Keratinocyte (primary cell): ENCODE measurements at places on chromosomes 3 and 15.
A peak's percentile ranks its signal among the peaks of the same experiment; 100 is the strongest.

DNA sequence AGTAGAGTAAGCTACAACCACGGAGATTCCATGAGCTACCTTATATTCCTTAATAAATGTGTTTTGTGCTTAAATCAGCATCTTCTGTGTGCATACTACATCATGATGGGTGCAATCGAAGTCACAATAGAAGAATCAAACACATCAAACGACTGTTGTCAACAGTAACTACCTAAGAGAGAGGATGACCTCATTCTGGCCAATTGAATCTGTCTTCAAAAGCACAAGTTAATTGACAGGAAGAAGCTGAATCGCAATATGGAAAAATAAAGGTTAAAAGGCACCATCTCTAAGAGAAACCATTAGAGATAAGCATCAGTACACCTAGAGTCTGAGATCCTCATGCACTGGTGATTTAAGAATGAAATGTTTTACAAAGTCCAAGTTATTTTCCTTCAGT lies 39.0 kb downstream of the CD200R1L start:
- no peak for DNase-seq

- no peak for DNase-seq
Observed at GRCh38 chr3:185657211-185657610, 71.1 kb downstream of the SENP2 start.

GRCh38 chr3:128082546-128082945 lies 30.3 kb downstream of the SEC61A1 start:
- DNase-seq: no peak

DNA sequence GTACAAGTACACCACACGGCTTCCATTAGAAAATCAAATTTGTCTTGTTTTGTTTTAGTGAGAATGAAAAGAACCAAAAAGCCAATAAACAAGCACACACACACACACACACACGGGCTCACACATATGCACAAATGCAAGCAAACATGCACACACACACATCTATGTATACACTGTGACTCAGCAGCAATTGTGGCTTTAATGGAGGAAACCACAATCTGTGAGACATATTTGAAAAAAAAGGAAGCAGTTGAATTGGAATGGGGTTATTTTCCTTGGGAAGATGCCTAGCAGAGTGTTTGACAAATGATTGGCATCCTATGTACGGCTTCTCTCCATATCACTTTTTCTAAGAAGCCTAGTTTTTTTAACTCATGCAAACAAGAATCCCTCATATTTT lies 201.1 kb upstream of the ARRDC4 start:
- DNase-seq: peak; percentile 60

GRCh38 chr15:82548700-82549099 lies 8.4 kb upstream of the RPS17 start:
- DNase-seq: no peak

DNA sequence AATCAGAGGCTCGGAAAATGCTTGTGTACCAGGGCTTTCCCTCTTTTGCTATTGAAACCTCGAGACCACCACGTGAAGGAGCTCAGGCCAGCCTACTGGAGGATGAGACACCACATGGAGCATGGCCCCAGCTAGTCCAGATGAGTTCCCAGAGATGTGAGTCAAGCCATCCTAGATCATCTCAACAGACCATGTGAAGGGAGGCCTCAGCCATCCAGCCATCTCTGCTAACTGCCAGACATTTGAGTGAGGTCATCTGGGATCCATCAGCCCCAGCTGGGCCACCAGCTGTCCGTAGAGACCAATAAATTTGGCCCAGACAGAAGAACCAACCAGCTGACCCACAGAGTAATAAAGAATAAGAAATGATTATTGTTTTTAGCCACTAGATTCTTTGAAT lies 62.8 kb upstream of the PROK2 start:
- DNase-seq: no peak

DNA sequence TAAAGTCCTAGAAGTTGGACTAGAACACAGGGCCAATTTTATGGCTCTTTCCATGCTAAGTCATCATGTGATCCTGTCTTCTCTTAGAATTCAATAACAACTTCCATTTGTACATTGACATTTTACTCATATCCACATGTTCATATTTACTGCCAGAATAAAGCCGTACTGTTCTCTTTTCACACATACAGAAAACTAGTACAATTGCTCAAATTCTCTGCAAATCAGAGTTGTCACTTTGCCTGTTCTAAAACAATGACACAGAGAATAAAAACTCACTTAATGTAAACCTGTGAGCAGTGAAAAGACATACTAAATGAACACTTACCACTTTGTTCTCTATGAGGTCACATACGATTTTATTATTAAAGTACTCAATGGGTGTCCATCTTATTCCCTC lies 3.5 kb downstream of the LDHAL6B start:
- DNase-seq: no peak

DNA sequence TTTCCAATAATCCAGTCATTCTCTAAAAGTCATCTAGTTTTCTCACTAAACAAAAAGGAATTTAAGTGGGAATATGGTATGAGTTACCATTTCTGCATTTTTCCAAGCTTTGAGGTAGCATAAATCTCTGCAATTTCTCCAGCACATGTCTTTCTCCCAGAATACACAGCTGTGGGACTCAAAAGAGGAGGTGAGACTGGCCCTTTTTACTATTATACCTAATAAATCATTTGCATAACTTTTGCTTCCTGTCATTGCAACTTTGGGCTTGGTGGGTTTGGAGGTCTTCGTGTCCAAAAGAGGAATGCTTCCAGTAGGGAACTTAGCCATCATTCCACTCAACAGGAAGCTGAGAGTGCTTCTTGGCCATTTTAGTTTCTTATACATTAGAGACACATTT lies 94.8 kb downstream of the FMN1 start:
- no peak for DNase-seq

GRCh38 chr15:78909791-78910228 lies 35.0 kb downstream of the CTSH start:
- DNase-seq: no peak

- DNase-seq: no peak
Observed at GRCh38 chr15:101424984-101425383, 64.5 kb downstream of the PCSK6 start.

- no peak for DNase-seq
Observed at GRCh38 chr15:56786966-56787365, 53.7 kb upstream of the ZNF280D start.

DNA sequence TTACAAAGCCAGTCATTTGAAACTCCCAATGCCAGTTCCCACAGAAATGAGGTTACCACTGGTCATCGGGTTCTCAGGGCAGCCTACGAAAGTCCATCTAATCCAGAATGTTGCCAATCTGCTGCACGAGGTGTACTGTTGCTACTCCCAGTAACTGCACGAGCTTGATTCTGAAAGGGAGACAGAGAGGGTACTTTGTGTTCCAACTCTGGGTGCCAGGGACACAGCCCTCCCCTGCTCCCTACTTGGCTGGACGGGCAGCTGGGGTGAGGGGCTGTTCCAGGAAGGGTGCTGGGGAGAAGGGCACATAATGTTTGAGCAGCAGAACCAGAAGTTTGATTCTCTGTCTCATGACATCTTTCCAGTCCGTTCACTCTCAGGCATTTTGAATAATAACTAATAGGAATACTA lies 27.1 kb upstream of the OSBPL11 start:
- DNase-seq: no peak

DNA sequence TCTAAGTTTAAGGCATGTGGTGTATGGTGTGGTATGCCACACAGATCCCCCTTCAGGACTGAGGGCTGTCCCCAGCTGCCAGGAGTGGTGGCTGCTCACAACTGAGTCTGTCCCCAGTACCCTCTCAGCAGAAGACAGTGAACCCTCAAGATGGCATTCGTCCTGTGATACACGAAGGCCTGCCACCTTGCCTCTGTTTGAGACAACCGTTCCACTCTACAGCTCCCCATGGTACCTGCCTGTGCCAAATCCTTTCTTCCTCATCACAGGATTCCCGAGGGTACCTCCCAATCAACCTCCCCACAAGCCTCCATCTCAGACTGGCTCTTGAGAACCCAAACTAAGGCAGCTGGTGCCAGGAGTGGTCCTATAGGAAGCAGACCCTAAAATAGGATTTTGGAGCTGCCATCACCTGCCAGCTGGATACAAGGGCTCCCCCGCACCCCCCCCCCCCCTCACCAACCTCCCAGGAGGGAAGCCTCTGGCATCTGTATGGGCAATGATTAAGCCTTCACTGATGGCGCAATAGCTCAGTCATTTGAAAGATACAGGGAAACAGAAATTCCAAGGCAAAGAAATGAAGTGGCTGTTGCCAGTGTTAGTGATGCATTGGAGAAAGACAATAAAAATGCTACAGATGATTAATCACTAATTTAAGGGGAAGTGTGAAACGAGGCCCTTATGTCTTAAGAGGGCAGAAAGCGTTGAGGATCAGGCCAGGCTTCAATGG lies 230.0 kb upstream of the LYSMD4 start:
- no peak for DNase-seq

DNA sequence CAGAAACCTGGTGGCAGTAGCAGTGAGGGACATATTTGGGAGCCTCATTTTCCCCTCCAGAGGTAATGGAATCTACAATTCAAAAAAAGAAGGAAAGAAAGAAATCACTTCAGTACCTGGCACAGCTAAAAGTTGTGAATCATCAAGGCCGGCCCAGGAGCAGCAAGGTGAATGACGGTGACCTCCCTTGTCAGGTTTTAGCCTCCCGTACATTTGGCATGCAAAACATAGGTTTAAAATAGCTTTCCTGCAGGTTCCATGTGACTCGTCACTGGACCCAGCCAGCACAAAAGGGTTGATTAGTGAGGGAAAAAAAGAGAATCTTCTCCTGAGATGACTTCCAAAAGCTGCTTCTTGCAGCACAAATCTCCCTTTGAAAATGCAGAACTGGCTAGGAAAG lies 394.2 kb downstream of the LSAMP start:
- DNase-seq: no peak

GRCh38 chr15:70488002-70488605 lies 275.3 kb downstream of the UACA start:
- DNase-seq: no peak

DNA sequence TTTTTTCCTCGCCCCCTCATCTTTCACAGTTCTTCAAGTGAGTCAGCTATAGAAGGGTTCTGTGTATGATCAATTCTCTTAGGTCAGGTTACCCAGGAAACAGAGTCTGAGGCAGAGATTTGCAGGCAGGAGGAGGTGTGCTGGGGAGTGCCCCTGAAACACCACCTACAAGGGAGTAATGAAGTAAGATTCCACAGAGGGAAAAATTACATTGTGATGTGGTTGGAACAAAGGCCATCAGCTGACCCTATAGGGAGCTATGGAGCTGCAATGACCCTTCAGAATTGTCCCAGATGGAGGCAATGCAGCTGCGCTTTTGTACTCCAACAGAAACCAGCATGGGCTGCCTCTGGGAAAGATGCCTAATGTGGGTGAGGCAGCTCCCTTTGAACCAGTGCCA lies 142.2 kb upstream of the CNTN3 start:
- DNase-seq: no peak

- no peak for DNase-seq
Observed at GRCh38 chr3:39753391-39753790, 56.0 kb upstream of the MYRIP start.

DNA sequence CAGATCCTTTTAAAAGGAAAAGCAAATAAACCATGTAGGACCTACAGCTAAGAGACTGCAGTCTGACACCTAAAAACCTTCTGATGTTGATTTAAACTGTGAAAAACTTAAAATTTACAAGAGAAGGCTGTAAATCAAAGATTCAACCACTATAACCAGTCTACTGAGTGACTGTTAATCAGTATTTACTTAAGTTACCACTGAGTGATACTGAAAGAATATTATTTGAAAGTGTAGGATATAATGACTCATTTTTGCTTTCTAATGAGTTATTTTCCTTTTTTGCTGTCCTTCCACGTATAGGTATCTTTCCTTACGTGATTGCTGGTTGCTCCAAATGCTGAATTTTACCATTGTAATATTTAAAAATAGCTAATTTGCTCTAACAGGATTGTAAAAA lies 44.6 kb downstream of the RFX7 start:
- no peak for DNase-seq

DNA sequence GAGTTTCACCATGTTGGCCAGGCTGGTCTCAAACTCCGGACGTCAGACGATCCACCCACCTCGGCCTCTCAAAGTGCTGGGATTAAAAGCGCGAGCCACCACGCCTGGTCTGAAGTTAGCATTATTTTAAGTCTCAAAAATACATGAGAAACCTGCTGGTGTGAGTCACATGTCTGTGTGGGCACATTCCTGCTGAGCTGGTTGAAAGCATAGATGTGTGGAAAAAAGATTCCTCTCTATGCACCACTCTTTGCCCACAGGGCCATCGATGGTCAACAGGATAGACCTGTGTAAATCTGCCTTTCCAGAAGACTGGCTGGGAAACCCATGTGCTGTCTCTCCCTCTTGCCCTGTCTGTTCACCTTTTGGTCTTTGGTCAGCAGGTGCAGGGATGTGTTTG lies 63.5 kb downstream of the CHRD start:
- no peak for DNase-seq

- DNase-seq: no peak
Observed at GRCh38 chr15:39465843-39466749, 114.8 kb upstream of the THBS1 start.

GRCh38 chr3:127484601-127485388 lies 105.7 kb downstream of the TPRA1 start:
- no peak for DNase-seq

DNA sequence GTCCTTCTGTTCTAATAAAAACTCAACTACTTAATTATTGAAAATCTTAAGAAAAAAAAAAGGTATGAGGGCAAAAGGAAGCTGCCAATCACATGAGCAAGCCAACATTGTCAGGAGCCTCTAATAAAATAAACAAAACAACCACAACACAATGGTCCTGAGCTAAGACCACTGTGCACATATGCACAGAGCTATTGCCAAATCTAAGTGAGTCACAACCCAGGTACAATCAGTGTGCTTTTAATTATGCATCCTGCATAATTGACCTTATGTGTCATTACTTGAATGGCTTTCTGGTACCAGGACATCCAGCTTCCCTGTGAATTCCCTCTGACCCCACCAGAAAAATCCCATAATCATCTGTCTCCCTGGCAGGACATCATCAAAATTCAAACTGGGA lies 639.8 kb downstream of the MAGI1 start:
- DNase-seq: no peak

DNA sequence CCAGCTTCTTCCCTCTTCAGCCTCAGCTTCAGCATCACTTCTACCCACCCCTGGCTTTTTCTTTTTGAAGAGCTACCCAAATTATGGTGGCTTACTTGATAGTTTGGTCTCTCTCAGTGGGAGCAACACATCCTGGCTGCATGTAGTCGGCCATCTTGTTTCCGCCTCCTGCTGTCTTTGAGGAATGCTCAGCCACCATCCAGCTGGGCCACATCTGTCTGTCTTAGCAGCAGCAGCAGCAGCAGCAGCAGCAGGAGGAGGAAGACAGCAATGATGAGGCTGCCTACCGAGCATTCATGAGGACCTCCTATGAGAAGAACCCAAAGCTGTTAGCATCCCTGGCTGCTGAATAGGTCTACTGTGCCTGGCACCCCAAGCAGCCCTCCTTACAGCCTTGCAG lies 19.7 kb downstream of the IL16 start:
- DNase-seq: no peak

- DNase-seq: no peak
Observed at GRCh38 chr15:82040862-82041261, 5.0 kb downstream of the MEX3B start.

DNA sequence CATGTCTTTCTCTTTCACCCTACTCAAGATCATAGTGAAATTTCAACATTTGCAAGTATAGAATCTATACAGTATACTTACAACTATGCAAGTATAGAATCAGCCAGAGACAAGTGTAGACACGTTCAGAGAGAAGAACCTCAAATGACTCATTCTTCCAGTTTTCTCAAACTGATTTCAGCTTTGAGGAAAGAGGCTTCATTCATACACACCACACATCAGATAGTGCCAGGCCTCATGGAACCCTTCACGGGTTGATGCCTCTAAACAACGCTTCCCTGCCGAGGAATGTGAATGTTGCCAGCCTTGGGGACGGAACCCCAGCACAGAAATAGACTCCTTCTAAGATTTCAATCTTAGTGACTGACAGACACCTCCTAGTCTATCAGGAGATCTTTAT lies 135.7 kb downstream of the FOXP1 start:
- DNase-seq: peak; percentile 72
